NCI-H187 treated with DMSO at 0.1 percent for 48 hours (cell line): ENCODE measurements at places on chromosomes 2 and 18.

DNA sequence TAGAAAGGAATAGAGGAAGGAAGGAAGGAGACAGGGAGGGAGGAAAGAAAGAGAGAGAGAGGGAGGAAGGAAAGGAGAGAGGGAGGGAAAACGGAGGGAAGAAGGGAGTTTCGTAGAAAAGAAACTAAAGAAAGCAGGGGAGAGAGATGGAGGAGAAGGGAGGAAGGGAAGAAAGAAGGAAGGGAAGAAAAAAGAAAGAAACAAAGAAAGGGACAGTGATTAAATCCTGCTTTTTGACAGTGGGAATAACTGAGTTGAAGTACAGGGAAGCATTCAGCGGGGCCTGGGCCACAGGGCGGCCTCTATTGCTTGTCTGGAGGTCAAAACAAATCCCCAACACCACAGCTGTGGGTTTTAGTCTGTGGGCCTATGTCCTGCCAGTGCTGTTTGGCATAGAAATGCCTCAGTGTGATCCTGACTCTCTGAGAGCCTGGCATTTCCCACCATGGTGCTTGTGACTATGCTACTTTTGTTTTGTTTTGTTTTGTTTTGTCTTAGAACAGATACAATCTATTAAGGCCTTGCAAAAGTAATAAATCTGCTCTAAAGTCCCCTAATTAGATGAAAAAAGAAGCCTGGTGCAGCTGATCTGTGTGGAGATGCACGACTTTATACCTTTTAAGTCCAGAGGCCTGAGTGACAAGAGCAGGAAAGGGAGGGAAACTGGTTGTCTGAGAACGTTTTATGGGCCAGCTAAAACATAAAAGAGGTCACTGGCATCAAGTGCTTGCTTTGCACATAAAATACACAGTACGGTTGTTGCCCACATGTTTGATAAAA is 40.0 kb downstream of the IL1RL2 start:
- DNase-seq = no peak

DNA sequence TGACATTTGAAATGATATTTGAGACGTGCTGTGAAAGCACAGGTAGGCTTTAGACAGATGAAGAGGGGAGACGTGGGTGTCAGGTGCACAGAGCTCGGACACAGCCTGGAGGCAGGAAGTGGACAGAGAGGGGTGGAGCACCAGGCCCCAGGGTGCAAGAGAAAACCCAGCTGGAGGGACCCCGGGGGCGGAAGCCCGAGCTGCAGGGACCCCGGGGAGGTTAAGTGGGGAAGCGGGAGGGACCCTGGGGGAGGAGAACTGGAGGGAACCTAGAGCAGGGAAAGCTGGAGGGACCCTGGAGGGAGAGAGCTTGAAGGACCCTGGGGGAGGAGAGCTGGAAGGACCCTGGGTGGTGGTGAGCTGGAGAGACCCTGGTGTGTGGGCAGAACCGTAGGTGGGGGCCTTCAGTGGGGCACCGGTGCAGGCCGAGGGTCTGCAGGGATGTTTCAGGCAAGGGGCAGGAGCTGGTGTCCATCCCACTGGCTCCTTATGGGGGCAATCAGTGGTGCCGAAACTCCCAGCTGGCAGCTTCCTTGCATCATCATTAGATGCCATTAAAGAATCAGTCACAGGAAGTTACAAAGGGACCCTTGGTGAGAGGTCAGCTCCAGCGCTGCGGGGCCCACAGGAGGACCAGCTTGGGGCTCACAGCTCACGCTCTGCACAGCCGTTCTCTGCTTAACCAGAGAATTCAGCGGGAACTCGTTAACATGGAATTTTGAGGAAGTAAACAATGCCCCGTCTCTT is 246.6 kb downstream of the EIPR1 start:
- DNase-seq = no peak

- DNase-seq = no peak
Observed at GRCh38 chr2:102060792-102061191, 69.0 kb downstream of the IL1R2 start.

DNA sequence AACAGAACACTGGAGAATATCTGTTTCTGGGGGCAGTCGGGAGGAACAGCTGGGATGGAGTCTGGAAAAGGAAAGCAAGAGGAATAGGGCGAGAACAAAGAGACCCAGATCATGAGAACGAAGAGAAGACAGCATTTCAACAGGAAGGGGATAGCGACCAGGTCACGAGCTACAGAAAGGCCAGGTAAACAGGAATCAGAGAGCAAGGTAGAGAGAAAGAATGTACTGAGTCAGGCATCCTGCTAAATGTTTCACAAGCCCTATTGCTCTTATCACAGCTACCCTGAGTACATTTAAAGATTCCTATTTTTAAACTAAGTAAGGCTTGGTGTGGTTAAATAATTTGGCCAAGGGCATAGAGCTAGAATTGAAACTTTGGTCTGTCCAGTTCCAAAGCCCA is 254.9 kb upstream of the RAB12 start:
- DNase-seq = no peak

DNA sequence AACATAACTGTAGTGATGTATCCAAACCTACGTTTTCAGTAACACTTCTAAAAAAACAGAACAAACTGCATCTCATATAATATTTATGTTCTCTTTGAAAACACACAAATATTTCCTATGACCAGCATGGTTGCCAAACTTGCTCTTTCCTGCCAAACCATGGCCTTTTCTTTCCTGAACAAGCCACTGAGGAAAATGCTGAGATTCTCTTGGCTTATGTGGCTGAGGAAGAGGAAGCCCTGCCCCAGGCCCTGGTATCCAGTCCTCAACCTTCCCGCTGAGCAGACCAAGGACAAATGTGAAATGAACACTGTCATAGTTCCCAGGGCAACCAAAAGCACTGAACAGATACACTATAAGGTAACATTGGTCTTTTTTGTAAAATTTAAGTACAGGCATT is 35.9 kb upstream of the NARS1 start:
- no peak for DNase-seq

DNA sequence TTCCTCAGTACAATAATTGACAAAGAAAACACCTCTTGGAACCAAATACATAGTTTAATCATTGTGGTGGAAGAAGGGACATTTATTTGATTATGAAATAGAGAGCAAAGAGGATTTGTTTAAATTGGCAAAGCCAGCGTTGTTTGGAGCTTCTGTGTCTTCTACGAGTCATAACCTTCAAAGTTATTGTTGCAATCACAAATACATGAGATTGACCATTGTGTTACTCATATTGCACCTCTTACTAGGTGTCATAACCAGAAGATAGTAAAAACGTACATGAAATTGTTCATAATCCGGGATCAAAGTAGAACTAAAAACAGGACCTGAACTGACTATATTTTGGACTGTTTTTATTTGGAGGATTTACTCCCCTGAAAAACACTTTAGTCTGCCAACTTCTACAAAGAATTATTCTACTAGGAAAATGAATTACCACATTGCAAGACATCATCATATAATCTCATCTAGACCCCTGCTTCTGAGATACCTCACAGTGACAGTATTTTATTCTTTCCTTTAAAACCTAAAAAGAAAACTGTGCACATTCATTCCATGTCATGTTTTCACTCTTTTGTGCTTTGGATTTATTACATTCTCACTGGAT is 151.7 kb upstream of the KLF7 start:
- no peak for DNase-seq

GRCh38 chr18:23380817-23381216 is 72.3 kb upstream of the RIOK3 start:
- no peak for DNase-seq

GRCh38 chr2:29894822-29895614 is 26.4 kb downstream of the ALK start:
- no peak for DNase-seq
